ENCODE measurements at places on chromosomes 12 and 14. TPM values are rescaled to one million over a fixed set of nuclear protein-coding genes. Genes with fewer than 3 reads are reported as not detected.
A peak's percentile ranks its signal among the peaks of the same experiment; 100 is the strongest.

DNA sequence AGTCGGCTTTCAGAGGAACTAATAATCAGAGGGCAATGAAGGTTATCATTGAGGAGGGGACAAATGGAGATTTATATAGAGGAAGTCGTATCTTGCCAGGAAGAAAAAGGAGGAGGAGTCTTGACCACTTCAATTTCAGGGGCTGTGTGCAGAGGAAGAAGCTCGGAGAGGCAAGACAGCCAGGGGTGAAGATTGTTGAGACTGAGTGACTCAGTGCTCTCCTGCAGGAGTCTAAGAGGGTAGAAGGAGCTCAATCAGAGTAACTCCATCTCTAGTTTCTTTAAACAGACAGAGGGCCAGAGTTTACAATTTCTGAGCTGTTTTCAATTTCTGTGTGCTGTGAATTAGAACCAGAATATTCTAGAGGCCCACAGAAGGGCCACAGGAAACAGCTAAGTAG is 439.3 kb upstream of the PRICKLE1 start:
- H3K27me3 ChIP-seq, result no peaks in the 10 kb centered on the region
- no peak overlapping the region for H3K27ac ChIP-seq
- H3K4me3 ChIP-seq, result no peak overlapping the region
- DNase-seq, result no peak
- no peaks in the 10 kb centered on the region for H3K36me3 ChIP-seq

GRCh38 chr12:66065150-66065549 is 65.4 kb downstream of the LLPH start:
- H3K27ac ChIP-seq, result no peak overlapping the region
- no peak for DNase-seq

- H3K27ac ChIP-seq, result no peak overlapping the region
- H3K4me1 ChIP-seq, result no peaks in the 10 kb centered on the region
- DNase-seq, result no peak
- no peaks in the 10 kb centered on the region for H3K27me3 ChIP-seq
These were observed 68.1 kb downstream of the BORCS5 start for GRCh38 chr12:12425001-12425400.

GRCh38 chr14:50363714-50364111 is 33.0 kb downstream of the CDKL1 start:
- peak overlapping the region; percentile 89 for H3K27ac ChIP-seq
- peaks cover 4% of the 10 kb centered on the region for H3K36me3 ChIP-seq
- peak overlapping the region; percentile 37 for H3K4me3 ChIP-seq
- no peaks in the 10 kb centered on the region for H3K27me3 ChIP-seq

Gene MANSC1
- 5.9 TPM for polyA plus RNA-seq

DNA sequence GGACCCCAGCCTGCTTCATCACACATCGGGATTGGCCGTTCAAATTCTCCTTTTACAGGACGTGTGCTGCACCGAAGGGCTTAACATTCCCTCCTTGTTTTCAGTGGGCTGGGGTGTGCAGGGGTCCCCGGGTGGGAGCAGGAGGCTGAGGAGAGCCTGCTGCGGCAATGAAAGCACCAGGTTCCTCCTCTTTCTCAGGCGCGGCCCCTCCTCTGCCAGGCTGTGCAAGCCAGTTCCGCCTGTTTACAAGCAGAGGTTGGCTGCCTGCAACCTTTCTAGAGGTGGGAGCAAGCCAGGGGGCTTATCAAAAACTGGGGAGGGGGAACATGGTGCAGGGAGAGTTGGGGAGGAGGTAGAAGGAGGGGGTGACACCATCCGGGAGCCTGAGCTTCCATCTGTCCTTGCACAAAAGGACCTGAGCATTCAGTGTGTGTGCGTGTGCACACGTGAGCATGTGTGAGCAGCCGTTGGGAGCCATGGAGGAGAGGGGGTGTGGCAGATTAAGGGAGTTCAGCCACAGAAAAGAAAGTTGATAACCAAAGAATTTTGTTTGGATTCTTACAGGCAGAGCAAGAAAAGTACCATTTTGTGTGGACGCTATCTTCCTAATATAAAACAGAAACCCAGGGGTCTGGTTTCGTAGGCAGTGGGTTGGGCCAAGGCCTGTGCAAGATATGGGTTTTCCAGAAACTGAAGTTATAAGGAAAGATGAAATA is 108.8 kb upstream of the RFLNA start:
- peaks cover 13% of the 10 kb centered on the region for H3K4me1 ChIP-seq
- H3K27ac ChIP-seq, result no peak overlapping the region
- H3K36me3 ChIP-seq, result no peaks in the 10 kb centered on the region
- no peaks in the 10 kb centered on the region for H3K27me3 ChIP-seq
- peak; percentile 51 for DNase-seq
- no peak overlapping the region for H3K4me3 ChIP-seq

Gene ZFHX2
- polyA plus RNA-seq, result 0.35 TPM

DNA sequence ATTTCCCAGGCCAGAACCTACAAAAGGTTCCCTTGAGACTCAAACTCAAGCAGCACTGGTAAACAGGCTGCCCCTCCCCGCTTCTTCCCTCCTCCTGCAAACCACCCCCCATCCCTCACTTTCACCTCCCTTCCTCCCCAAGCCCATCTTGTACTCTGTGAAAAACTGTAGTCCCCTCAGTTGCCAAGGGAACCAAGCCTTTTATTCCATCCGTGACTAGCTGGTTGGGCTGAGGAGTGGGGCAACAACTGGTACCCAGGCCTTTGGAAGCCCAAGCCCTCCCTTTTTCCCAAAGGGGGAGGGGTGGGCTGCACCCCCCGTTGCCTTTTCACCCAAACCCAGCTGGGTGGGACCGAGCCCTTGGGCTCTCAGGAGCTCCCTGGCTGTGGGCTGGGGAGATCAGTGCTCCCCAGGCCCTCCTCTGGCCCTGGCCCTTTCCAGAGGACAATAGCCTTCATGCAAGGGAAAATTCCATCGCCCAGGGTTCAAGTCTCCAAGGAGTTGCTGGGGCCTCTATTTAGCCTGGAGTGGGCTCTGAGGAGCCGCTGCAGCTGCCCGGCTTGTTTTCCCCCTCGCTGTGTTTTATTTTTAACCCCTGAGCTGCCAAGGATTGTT is 61.9 kb downstream of the ZFP36L1 start:
- no peaks in the 10 kb centered on the region for H3K36me3 ChIP-seq
- no peaks in the 10 kb centered on the region for H3K27me3 ChIP-seq
- no peak for DNase-seq
- peak overlapping the region; percentile 52 for H3K27ac ChIP-seq
- no peak overlapping the region for H3K4me3 ChIP-seq
- peaks cover 68% of the 10 kb centered on the region for H3K4me1 ChIP-seq

- DNase-seq, result no peak
- H3K4me1 ChIP-seq, result no peaks in the 10 kb centered on the region
- H3K36me3 ChIP-seq, result no peaks in the 10 kb centered on the region
- no peaks in the 10 kb centered on the region for H3K27me3 ChIP-seq
- H3K27ac ChIP-seq, result peak overlapping the region; percentile 32
- no peak overlapping the region for H3K4me3 ChIP-seq
These were observed 21.8 kb upstream of the KRT8 start for GRCh38 chr12:52926596-52927234.

DNA sequence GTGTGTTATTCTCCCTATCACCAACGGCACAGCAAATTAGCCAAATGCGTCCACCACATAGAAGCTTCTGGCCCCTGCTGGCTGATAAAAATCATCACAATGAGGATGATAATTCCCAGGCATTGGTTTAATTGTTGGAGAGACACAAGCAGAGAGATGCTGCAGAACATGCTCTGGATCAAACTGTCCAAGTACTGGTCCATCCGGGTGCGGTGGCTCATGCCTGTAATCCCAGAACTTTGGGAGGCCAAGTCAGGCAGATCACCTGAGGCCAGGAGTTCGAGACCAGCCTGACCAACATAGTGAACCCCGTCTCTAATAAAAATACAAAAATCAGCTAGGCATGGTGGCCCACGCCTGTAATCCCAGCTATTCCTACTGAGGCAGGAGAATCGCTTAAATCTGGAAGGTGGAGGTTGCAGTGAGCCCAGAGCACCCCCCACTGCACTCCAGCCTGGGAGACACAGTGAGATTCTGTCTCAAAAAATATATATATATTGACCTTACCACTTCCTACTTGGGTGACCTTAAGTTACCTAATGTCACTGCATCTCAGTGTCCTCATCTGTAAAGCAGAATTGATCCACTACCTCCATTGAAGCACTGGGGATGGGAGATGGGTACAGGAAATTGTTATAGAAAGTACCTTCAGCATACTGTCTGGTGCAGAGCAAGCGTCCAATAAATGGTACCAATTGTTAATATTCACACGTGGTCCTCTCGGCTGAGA is 83.7 kb upstream of the EGLN3 start:
- no peaks in the 10 kb centered on the region for H3K4me1 ChIP-seq
- H3K27ac ChIP-seq, result no peak overlapping the region
- no peaks in the 10 kb centered on the region for H3K27me3 ChIP-seq
- no peak overlapping the region for H3K4me3 ChIP-seq

Gene SYNE3
- polyA plus RNA-seq, result 1.8 TPM

DNA sequence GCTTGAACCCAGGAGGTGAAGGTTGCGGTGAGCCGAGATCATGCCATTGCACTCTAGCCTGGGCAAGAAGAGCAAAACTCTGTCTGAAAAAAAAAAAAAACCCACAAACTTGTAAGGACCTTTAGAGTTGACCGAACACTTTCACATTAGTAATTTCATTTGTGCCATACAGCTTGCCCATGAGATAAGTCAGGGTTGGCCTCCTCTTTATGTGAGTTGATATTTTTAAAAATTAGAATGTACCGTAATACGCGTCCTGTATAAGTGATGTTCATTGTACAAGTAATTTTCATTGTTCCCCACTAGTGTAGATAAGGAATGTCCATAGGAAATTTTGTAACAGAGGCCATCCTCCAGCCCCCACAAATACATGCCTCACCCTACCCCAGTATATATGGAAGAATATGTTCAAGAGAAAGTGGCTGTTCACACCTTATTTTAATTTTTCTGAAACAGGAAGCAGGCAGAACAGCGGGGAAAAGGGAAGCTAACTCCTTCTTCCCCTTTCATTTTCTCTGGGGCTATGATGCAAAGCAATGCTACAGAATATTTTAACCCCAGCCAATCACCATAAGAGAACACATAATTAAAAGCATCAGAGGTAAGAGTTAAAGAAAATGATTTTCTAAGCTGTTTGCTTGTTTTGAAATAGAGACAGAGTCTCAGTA is 31.9 kb upstream of the HIF1A start:
- no peak overlapping the region for H3K4me3 ChIP-seq
- no peak for DNase-seq
- H3K27ac ChIP-seq, result peak overlapping the region; percentile 89
- H3K4me1 ChIP-seq, result peaks cover 67% of the 10 kb centered on the region

GRCh38 chr12:69837191-69837590 is 12.2 kb downstream of the MYRFL start:
- H3K36me3 ChIP-seq, result no peaks in the 10 kb centered on the region
- H3K27ac ChIP-seq, result no peak overlapping the region

Gene ADCY6
- polyA plus RNA-seq, result 1.6 TPM

Gene ANO4
- not detected for polyA plus RNA-seq

GRCh38 chr14:26987744-26988363 is 390.0 kb upstream of the NOVA1 start:
- H3K4me1 ChIP-seq, result no peaks in the 10 kb centered on the region
- no peak for DNase-seq
- no peak overlapping the region for H3K4me3 ChIP-seq
- H3K36me3 ChIP-seq, result no peaks in the 10 kb centered on the region
- H3K27ac ChIP-seq, result no peak overlapping the region

GRCh38 chr12:51055060-51055459 is 6.9 kb downstream of the LETMD1 start:
- no peaks in the 10 kb centered on the region for H3K27me3 ChIP-seq
- no peak overlapping the region for H3K27ac ChIP-seq
- H3K4me3 ChIP-seq, result no peak overlapping the region
- H3K4me1 ChIP-seq, result peaks cover 2% of the 10 kb centered on the region

GRCh38 chr14:76727384-76727783 is 33.9 kb upstream of the VASH1 start:
- no peaks in the 10 kb centered on the region for H3K27me3 ChIP-seq
- peaks cover 13% of the 10 kb centered on the region for H3K4me1 ChIP-seq
- no peak for DNase-seq
- H3K27ac ChIP-seq, result peak overlapping the region; percentile 44

DNA sequence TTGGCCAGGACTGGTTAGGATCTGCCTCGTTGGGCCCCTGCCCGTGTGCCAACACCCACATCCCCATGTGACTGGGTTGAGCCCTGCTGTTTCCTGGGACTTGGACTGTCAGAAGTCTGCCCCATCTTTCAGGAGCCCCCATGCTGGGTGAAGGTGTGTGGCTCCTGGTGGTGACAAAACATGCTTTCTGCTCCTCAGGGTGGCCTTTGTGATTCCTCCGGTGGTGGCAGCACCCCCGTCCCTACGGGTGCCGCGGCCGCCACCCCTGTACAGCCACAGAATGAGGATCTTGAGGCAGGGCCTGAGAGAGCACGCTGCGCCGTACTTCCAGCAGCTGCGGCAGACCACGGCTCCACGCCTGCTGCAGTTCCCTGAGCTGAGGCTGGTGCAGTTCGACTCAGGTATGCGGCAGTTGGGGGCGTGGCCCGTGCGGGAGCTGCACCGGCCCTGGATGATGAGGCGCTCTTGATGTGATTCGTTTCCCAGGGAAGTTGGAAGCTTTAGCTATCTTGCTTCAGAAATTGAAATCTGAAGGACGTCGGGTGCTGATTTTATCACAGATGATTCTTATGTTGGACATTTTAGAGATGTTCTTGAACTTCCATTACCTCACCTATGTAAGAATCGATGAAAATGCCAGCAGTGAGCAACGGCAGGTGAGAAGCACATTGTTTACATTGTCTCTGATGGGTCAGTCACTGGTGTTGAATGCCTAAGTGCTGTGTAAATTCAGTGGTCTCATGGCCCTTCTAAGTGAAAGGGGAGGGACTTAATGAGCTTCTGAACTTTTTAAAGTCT is 80.0 kb downstream of the EP400 start:
- H3K27me3 ChIP-seq, result no peaks in the 10 kb centered on the region
- H3K4me1 ChIP-seq, result no peaks in the 10 kb centered on the region
- no peak overlapping the region for H3K27ac ChIP-seq

DNA sequence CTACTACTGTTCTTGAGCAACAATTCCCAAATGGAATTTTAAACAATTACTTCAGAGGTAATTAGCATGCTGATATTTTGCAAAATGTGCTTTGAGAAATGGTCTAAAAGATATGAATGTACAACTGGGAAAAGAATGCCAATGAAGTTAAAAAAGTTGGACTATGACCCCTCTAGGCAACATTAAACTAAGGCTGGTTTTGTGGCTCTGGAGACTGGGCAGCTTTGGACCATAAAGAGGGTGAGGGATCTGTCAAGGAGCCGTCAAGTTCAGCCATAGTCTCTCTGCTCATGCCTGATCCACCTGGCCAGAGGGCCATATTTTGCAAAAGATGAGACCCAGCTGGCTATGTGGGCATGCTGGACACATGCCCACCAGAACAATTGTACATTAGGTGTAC is 38.8 kb downstream of the CMAS start:
- H3K27ac ChIP-seq, result no peak overlapping the region
- no peak for DNase-seq
- no peak overlapping the region for H3K4me3 ChIP-seq
- H3K27me3 ChIP-seq, result no peaks in the 10 kb centered on the region
- no peaks in the 10 kb centered on the region for H3K4me1 ChIP-seq

- DNase-seq, result no peak
- H3K36me3 ChIP-seq, result no peaks in the 10 kb centered on the region
- no peak overlapping the region for H3K27ac ChIP-seq
- no peak overlapping the region for H3K4me3 ChIP-seq
- no peaks in the 10 kb centered on the region for H3K4me1 ChIP-seq
- H3K27me3 ChIP-seq, result no peaks in the 10 kb centered on the region
These were observed 46.3 kb downstream of the FLRT2 start for GRCh38 chr14:85576218-85576617.
